Retinal pigment epithelial cell (primary cell): ENCODE measurements at places on chromosomes 12 and 14.

DNA sequence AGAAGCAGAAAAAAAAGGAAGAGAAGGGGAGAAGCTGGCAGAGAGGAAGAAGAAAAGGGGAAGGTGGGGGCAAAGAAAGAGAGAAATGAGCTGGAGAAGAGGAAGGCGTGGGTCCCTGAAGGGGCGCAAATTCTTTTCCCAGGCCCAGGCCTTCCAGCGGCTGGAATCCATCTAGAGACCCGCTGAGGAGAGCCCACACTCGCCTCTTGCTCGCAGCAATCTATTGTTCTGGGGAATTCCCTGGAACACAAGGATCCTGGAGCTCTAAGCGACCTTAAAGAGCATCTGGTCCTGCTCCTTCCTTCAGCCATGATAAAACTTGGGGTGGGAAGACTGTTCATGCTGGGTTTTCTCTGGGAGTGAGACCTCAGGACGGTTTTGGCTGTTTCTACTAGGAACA is 41.2 kb upstream of the FKBP4 start:
- no peak for DNase-seq

- no peak for DNase-seq
Observed at GRCh38 chr12:104566244-104566993, 109.7 kb downstream of the CHST11 start.

GRCh38 chr14:50846226-50846880 is 15.4 kb upstream of the NIN start:
- peak; percentile 75 for DNase-seq

DNA sequence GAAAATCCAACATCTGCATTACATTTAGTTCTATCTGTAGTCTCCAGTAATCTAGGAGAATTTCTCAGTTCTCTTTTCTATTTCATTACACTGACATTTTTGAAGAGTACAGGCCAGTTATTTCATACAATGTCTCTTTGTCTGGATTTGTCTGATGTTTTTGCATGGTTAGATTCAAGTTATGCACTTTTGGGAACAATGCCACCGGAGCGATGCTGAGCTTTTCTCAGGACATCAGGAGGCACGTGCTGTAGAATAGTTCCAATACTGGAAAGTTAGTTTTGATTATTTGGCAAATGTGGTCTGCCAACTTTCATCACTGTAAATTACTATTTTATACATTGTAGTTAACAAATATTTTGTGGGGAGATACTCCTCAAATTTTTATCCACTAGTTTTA is 43.1 kb downstream of the ALDH1L2 start:
- peak; percentile 78 for DNase-seq

GRCh38 chr12:88062474-88062873 is 33.3 kb upstream of the C12orf50 start:
- DNase-seq, result no peak

GRCh38 chr12:57093415-57094207 is 4.7 kb downstream of the NAB2 start:
- no peak for DNase-seq

DNA sequence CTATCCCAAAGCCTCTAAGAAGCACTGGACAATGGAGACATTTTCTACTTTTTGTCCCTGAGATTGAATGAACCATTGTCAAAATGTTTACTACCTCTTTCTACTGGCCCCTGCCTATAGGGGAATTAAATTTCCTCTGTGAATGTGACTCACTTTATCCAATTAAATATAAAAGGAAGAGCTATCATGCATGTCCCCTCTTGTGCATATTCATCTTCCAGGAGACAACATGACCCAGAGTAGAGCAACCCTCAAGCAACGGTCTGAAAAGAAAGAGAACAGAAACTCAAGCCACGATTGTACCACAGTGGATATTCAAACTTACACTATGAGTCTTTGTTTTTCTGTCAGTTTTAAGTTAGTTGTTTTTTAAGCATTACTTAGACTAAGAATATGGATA is 938.4 kb upstream of the ATXN7L3B start:
- no peak for DNase-seq

GRCh38 chr12:96409731-96410130 is 9.5 kb upstream of the CDK17 start:
- DNase-seq, result no peak

GRCh38 chr14:42110167-42110566 is 503.5 kb downstream of the LRFN5 start:
- DNase-seq, result no peak

- DNase-seq, result no peak
Observed at GRCh38 chr12:885701-886100, 63.8 kb downstream of the RAD52 start.

DNA sequence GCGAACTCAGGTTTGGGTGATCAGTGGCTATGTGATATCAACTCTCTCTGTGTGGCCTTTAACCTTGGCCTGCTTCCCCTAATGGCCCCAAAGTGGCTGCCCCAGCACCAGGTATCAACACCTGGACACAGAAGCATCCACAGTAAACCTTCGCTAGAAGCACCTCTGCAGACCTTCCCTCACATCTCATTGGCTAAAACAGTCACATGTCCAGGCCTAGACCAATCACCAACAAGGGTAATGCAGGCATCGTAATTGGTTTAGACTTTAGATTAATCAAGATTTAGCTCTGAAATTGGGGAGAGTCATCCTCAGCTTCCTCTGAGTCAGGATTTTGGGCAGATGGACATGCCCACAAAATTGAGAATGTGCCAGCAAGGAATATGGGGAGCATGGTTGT is 92.5 kb upstream of the MYL2 start:
- no peak for DNase-seq

DNA sequence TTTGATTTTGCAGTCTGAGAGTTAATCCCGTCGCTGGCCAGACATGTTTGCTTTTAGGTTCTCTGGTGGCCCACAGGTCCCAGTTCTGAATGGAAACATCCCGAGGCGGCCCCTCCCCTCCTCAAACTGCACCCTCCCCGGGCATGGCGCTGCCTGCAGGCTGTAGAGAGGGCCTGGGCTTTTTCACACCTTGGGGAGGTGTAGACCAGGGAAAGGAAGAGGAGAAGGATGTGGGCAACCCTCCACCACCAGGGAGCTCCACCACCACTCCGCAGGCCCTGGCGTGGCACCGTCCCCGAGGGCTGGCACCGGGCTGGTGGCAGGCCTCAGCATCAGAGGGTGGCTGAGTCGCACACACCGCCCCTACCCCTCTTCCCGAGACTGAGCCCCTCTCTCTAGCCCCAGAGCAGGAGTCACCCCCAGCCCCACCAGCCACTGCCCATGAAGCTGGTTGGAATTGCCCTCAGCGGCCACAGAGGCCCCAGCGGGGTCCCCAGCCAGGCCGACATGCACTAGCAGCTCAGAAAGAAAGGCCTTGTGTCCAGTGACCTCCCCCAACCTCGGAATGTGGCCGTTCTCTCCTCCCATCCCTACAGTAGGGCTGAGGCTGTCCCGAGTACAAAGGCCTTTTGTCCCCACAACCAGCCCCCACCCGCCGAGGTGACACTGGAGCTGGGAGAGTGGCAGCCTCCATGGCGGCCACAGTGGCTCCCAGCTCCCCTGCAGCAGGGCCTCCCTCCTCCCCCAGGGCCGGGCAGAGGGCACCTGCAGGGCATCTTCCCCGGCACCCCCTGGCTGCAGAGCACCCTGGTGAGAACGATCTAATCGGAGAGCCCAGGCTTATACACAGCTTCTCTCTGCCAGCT is 23.5 kb upstream of the INF2 start:
- no peak for DNase-seq

- no peak for DNase-seq
Observed at GRCh38 chr12:122072031-122072970, 6.3 kb upstream of the MLXIP start.

GRCh38 chr12:88468581-88468980 is 111.7 kb downstream of the KITLG start:
- no peak for DNase-seq

DNA sequence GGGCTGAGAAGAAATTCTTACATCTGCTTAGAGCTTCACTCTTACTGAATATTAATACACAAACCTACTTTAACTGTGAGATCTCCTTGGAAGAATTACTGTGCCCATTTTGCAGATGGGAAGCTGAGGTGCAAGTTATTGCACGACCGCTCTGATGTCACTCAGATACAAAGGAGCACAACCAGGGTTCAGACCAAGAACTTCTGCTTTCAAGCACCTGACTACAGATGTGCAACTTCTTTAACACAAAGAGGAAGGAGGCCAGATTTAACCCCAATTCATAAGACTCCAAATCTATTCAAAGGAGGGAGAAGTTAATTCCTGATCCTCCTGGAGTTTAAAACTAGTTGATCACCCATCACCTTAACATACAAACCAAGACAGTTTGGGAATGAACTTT is 232.6 kb downstream of the VRK1 start:
- DNase-seq, result no peak

GRCh38 chr14:99603471-99604277 is at the start of gene CCDC85C:
Gene CCDC85C, minus strand, starts transcription at chr14:99604207. Its CDS starts 248 bp downstream, at chr14:99603959.
- DNase-seq, result no peak

- DNase-seq, result no peak
Observed at GRCh38 chr12:3252450-3252891, 175.3 kb downstream of the TSPAN9 start.

- no peak for DNase-seq
Observed at GRCh38 chr12:95096378-95096777, 23.0 kb upstream of the NR2C1 start.

DNA sequence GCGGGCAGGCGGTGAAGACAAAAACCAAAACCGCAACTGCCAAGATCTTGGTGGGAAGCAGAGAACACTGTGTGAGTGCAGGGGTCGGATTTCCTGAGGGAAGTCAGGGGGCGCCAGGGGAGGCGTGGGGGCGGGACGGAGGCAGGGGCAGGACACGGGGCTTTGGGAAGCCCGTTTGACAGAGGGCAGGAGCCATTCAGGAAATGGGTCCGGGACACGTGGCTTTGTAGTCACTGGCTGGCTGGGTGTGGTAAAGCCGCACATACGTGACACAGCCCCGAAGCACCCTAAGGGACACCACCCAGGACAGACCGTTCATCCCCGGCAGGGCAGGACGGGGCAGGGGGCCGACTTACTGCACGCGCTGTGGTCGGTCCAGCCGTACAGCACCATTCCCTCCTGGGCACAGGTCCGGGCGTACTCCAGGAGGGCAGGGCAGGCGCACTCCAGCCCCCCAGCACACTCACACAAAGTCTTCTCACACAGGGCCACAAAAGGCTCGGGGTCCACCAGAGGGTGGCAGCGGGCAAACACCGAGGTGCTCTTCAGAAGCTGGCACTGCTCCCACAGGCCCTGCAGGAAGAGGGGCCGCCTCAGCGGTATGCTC is 49.4 kb downstream of the VWF start:
- DNase-seq, result no peak

DNA sequence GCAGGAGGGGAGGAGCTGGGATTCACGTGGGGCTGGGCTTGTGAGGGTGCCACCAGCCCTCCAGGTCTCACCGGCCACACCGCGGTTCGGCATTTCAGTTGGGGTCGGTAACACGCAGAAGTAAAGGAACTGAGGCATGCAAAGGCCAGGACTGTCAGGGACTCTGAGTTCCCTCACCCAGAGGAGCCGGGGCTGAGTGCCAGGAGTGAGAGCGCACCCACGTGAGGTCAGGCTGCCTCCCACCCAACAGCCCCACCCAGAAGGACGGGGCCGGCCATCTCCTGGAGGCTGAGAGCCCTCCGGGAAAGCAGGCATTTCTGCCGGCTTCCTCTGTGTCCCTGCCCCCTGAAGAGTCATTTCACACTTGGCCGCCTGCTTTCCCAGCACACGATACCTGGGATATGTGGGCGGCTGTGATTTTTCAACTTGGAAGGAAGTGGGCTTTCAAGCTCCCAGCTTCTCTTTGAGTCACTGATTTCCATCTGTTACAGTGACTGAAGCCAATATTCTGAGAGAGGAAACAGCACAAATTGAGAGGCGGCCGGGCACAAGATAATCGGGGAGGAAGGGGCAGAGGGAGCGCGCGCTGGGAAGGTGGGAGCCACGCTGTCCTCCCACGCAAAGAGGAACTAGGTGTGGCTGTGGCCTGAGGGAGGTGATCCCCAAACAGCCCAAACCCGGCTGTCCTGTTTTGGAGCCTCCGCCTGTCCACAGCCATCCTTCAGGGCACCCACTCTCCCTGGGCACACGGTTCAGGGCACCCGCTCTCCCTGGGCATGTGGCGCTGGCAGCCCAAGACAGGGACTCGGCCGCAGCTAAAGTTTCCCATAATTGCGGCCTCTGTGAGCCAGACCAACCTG is 19.0 kb downstream of the GALNT9 start:
- DNase-seq, result no peak

GRCh38 chr14:89393222-89393745 is 23.7 kb downstream of the FOXN3 start:
- no peak for DNase-seq

DNA sequence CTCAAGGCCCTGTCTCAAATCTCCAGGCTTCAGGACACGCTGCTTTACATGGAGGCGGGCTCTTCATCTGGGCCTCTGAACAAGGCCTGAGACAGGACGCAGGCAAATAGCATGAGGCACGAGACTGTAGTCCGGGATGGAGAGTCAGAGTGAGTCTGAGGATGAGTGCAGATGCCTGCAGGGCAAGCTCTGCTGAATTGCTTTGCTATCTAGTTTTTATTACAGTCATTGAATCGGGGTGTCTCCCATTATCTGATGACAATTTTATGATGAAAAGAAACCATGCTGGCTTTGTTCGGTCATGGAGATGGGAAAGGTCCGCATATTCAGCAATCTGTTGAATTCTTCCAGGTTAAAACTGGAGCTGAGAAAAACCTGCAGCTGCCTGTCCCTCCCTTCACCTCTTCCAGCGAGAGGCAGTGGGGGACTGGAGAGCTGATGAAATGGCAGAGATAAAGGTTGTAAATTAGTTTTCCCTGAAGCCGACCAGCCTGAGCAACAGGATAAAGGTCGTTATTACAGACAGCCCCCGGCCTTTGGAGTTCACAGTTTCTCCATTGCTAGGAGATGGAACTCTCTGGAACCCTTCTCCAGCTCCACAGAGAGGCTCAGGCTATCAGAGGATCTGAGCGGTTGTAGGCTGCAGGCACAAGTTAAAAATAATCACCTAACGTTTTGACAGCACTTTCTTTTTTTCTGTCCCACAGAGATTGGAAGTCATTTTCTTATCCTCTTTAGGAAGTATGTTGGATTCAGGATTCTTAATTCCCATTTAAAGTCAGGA is 1.3 kb upstream of the ADGRD1 start:
- no peak for DNase-seq
